ENCODE measurements at places on chromosomes 5 and 9.

DNA sequence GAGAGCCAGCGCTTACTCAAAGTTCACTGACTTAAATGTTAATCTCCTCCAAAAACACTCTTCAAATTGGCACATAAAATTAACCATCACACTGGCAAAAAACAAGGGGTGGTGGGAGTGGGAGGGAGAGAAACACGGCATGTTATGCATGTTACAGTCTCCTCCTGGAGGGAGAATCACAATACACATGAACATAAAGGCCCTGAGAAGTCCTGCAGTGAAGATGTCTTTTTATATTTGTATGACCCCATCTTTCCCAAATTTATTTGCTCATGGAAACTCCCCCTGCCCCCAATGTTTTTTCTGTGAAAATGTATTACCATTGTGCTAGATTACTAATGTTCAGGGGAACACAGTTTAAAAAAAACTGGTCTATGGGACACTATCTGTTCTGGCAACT, 37.8 kb upstream of the ANKH start:
- DNase-seq = no peak

- no peak for DNase-seq
Observed at GRCh38 chr9:95495961-95496360, 20.8 kb downstream of the PTCH1 start.

- no peak for DNase-seq
Observed at GRCh38 chr9:131748411-131748955, 8.6 kb upstream of the RAPGEF1 start.

GRCh38 chr9:130433168-130433946, 11.4 kb upstream of the ASS1 start:
- no peak for DNase-seq

DNA sequence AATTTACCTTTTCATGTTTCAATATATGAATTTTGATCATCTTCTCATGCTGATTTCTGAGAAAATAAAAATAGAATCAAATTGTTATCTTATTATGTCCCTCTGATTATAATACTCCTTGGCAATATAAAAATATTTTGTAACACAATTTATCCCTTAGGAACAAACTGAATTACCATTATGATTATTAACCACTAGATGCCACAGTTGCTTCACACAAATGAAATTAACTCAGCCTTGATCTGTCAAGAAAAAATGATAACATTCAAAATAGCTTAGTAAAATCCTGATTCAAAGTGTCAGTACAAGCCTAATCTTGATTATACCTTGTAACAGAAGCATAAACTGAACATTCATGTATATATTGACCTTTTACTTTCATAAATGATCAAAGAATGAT, 4.8 kb upstream of the CHSY3 start:
- DNase-seq = no peak

GRCh38 chr5:39209924-39210323, 9.4 kb downstream of the FYB1 start:
- peak; percentile 82 for DNase-seq

GRCh38 chr5:132234684-132235062, 7.0 kb upstream of the P4HA2 start:
- DNase-seq = no peak

- no peak for DNase-seq
Observed at GRCh38 chr5:54361691-54362411, 51.5 kb upstream of the ARL15 start.

DNA sequence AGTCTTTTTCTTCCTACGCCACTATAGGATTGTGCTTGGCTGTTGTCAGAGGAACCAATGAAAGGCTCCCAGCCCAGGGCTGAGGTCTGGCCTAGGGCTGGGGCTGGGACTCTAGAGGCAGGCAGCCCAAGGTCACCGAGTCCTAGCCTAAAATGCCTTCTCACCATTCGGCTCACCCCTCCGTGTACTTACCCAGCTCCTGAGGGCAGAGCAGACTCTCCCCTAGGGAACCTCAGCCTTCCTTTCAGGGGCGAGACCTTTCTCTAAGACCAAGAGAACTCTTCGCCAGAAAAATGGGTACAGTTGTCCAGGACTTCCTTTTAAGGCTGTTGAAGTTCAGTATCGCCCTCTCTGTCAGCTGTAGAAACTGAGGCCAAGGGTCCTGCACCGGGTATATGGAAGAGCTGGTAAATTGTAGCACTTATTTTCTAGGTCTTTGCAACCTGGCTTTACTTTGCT, 1.7 kb upstream of the SPRY4 start:
- DNase-seq = no peak

- DNase-seq = no peak
Observed at GRCh38 chr5:132434416-132435286, 55.9 kb downstream of the IRF1 start.

DNA sequence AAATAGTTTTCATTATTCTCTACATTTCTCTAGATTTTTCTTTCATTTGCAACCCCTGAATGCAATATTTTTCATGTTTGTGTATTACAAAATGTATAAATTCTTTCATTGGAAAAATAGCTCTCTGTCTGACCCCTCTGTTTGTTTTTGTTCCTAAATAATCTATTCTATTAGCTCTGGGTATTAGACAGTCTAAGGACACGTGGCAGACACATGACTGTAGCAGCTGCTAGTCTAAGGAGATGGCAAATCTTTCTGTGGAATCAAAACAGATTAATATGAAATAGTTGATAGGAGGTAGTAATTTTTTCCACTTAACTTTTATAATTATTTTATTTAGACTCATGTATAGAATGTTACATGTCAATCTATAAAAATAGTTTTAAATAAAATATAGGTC, 21.4 kb upstream of the SPATA9 start:
- no peak for DNase-seq

DNA sequence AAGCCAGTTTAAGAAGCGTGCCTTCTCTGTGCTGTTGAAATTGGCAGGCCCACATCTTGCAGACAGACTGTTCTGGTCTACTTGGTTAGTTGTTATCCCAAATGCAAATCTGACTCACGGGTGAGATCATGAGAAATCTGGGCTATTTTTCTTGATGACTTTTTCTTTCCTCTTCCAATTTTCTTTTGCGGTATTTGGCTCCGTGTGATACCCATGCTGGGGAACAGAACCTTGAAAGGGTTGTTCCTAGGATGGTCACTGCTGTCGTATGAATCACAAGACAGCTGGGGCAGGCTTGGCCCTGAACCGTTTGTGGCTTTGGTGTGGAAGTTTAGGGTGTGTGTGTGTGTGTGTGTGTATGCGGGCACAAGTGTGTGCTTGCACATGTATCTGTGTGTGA, 24.6 kb downstream of the PDZD2 start:
- DNase-seq = no peak

DNA sequence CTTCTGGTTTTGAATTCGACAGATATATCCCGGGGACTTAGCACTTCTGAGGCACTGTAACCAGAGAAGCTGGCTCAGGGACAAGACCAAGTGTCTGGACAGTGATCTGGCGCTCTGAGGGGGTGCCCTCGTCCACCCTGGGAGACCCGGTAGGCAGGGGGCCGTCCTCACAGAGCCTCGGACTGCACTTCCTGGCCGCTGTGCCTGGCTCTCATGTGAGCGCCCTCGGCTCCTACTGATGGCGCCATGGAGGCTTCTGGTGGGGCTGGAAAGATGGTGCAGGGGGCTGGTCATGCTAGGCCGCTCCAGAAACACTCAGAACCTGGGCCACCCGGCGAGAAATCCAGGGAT, 18.8 kb upstream of the SLC6A3 start:
- DNase-seq = no peak
